CD8-positive, alpha-beta memory T cell (primary cell): ENCODE measurements at places on chromosomes 5 and 9. TPM values are rescaled to one million over a fixed set of nuclear protein-coding genes. Genes with fewer than 3 reads are reported as not detected.

The SLC36A2 gene
- not detected for polyA plus RNA-seq

GRCh38 chr9:79259858-79260257 lies 311.9 kb upstream of the TLE4 start:
- H3K27me3 ChIP-seq, result peaks cover 4% of the 10 kb centered on the region
- DNase-seq, result no peak
- no peak overlapping the region for H3K27ac ChIP-seq
- H3K4me3 ChIP-seq, result no peak overlapping the region
- no peaks in the 10 kb centered on the region for H3K36me3 ChIP-seq

DNA sequence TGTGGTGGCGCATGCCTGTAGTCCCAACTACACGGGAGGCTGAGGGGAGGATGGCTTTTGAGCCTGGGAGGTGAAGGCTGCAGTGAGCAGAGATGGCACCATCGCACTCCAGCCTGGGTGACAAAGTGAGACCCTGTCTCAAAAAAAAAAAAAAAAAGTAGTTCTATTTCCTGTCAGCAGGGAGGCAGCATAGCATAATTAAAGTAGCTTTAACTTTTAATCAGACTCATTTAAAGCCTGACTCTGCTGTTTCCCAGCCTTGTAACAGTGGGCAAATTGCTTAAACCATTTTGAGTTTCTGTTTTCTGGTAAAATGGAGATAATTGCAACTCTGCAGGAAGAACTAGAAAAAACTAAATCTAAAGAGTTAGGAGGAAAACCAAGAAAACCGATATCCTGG lies 31.2 kb downstream of the CNOT6 start:
- peaks cover 40% of the 10 kb centered on the region for H3K4me1 ChIP-seq
- no peaks in the 10 kb centered on the region for H3K27me3 ChIP-seq
- no peak overlapping the region for H3K27ac ChIP-seq

- H3K27ac ChIP-seq, result no peak overlapping the region
- no peak for DNase-seq
- no peak overlapping the region for H3K4me3 ChIP-seq
- no peaks in the 10 kb centered on the region for H3K36me3 ChIP-seq
Observed at GRCh38 chr5:124996764-124997077, 250.3 kb upstream of the ZNF608 start.

The SYK gene
- 0.56 TPM for polyA plus RNA-seq

- no peak overlapping the region for H3K4me3 ChIP-seq
- H3K4me1 ChIP-seq, result no peaks in the 10 kb centered on the region
- DNase-seq, result no peak
- H3K27me3 ChIP-seq, result no peaks in the 10 kb centered on the region
- H3K27ac ChIP-seq, result no peak overlapping the region
Observed at GRCh38 chr5:15993334-15993733, 186.3 kb downstream of the MARCHF11 start.

- H3K4me3 ChIP-seq, result no peak overlapping the region
- H3K27ac ChIP-seq, result no peak overlapping the region
- no peak for DNase-seq
- no peaks in the 10 kb centered on the region for H3K36me3 ChIP-seq
- H3K4me1 ChIP-seq, result no peaks in the 10 kb centered on the region
Observed at GRCh38 chr5:32551194-32551593, 34.2 kb upstream of the SUB1 start.

The CYLC2 gene
- polyA plus RNA-seq, result not detected

GRCh38 chr9:12766357-12766756 lies 8.5 kb upstream of the LURAP1L start:
- DNase-seq, result no peak
- H3K27ac ChIP-seq, result no peak overlapping the region
- no peak overlapping the region for H3K4me3 ChIP-seq
- H3K4me1 ChIP-seq, result no peaks in the 10 kb centered on the region
- H3K27me3 ChIP-seq, result no peaks in the 10 kb centered on the region
- H3K36me3 ChIP-seq, result no peaks in the 10 kb centered on the region

The C9 gene
- polyA plus RNA-seq, result not detected

The TICAM2 gene
- polyA plus RNA-seq, result 0.29 TPM

The DRD1 gene
- not detected for polyA plus RNA-seq

The ANKRD55 gene
- polyA plus RNA-seq, result not detected

- no peaks in the 10 kb centered on the region for H3K27me3 ChIP-seq
- H3K4me3 ChIP-seq, result no peak overlapping the region
- DNase-seq, result no peak
- H3K27ac ChIP-seq, result no peak overlapping the region
- H3K4me1 ChIP-seq, result no peaks in the 10 kb centered on the region
Observed at GRCh38 chr9:134002796-134003195, 10.7 kb upstream of the VAV2 start.

The SPATA31E1 gene
- polyA plus RNA-seq, result not detected

GRCh38 chr9:81596679-81597418 lies 92.5 kb downstream of the TLE1 start:
- no peaks in the 10 kb centered on the region for H3K4me1 ChIP-seq
- peak; percentile 2 for DNase-seq
- H3K36me3 ChIP-seq, result no peaks in the 10 kb centered on the region

GRCh38 chr9:93255494-93255867 lies 71.5 kb downstream of the WNK2 start:
- DNase-seq, result no peak
- H3K4me3 ChIP-seq, result no peak overlapping the region
- no peak overlapping the region for H3K27ac ChIP-seq
- H3K36me3 ChIP-seq, result no peaks in the 10 kb centered on the region

DNA sequence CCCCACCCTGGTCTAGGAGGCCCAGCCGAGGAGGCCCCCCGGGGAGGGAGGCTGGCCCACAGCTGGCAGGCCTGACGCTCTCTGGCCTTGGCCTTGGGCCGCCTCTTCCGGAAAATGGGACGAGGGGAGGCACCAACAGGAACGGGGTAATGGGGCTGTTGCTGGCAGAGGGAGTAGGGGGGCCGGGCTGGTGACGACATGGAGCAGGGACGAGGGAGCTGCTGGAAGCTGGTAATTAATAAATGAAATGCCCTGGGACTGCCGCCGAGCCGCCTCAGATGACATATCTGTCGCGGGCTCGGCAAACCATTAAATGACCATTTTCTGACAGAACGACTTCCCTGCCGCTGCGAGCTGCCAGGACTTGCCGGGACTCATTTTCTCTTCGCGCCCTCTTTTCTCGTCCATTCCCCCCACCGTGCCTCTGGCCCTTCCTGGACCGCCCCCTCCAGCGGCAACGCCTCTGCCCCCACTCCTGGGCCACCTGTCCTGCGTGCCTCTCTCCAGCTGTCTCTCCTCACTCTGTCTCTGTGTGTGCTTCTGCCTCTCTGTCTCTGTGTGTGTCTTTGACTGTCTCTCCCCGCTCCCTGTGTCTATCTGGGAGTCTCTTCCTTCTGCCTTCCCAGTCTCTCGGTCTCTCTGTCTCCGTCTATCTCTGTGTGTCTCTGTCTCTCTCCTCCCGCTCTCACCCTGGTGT lies 215.7 kb downstream of the PAX5 start:
- no peak for DNase-seq
- H3K27ac ChIP-seq, result no peak overlapping the region
- no peak overlapping the region for H3K4me3 ChIP-seq
- peaks cover 4% of the 10 kb centered on the region for H3K27me3 ChIP-seq
- no peaks in the 10 kb centered on the region for H3K4me1 ChIP-seq

GRCh38 chr9:81819155-81819554 lies 109.1 kb upstream of the SPATA31D4 start:
- no peaks in the 10 kb centered on the region for H3K36me3 ChIP-seq
- no peak overlapping the region for H3K4me3 ChIP-seq
- H3K27ac ChIP-seq, result no peak overlapping the region
- DNase-seq, result no peak

- H3K36me3 ChIP-seq, result no peaks in the 10 kb centered on the region
- H3K4me3 ChIP-seq, result no peak overlapping the region
- H3K4me1 ChIP-seq, result peaks cover 3% of the 10 kb centered on the region
- H3K27ac ChIP-seq, result no peak overlapping the region
- no peaks in the 10 kb centered on the region for H3K27me3 ChIP-seq
Observed at GRCh38 chr9:5799314-5799713, 33.6 kb downstream of the ERMP1 start.

The INSL6 gene
- polyA plus RNA-seq, result not detected

The S100Z gene
- not detected for polyA plus RNA-seq

The C5orf63 gene
- 5.2 TPM for polyA plus RNA-seq

DNA sequence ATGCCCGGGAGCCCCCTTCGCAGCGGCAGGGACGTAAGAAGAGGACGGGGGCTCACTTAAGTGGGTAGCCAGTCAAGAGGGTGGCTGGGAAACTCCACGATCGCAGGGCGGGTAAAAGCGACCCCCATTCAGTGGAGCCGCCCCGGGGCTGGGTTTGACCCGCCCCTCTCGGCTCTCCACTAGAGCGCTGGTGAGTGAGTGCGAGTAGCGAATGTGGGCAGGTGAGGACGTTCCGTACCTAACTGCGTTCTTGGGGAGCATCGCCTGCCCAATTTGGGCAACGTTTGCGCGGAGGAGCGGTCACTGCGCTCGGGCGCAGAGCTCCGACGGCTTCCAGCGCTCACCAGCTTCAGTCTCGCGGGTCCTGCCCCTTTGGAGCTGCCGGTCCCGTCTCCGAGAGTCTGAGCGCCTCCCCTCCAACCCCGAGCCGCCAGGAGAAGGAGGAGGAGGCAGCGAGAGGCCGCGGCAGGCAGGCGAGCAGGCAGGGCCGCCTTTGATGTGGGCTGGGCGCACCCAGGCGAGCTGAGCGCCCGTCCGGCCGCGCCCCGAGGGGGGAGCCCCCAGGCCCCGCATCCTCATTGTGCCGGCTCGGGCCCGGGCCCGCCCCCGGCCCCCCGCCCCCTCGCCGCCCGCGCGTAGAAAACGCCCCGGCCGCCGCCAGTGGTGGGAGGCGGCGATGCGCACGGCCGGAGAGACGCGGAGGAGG lies at the start of gene FGF18:
FGF18 (plus strand) TSS at position 666 of the 706 bp plus-strand sequence. CDS start 553 bp downstream, outside the sequence.
- H3K27ac ChIP-seq, result no peak within 1 kb of the TSS
- H3K4me1 ChIP-seq, result peaks cover 13% of the 10 kb centered on the region
- peaks cover 18% of the 10 kb centered on the region for H3K27me3 ChIP-seq
- H3K36me3 ChIP-seq, result no peaks in the 10 kb centered on the region
- H3K4me3 ChIP-seq, result peak within 1 kb of the TSS; percentile 60
- peak; percentile 37 for DNase-seq

GRCh38 chr5:170312666-170313065 lies 15.1 kb upstream of the LCP2 start:
- peak overlapping the region; percentile 9 for H3K4me3 ChIP-seq
- DNase-seq, result no peak
- no peaks in the 10 kb centered on the region for H3K27me3 ChIP-seq
- peaks cover 58% of the 10 kb centered on the region for H3K4me1 ChIP-seq
- H3K27ac ChIP-seq, result no peak overlapping the region

The RBM27 gene
- 5.1 TPM for polyA plus RNA-seq

DNA sequence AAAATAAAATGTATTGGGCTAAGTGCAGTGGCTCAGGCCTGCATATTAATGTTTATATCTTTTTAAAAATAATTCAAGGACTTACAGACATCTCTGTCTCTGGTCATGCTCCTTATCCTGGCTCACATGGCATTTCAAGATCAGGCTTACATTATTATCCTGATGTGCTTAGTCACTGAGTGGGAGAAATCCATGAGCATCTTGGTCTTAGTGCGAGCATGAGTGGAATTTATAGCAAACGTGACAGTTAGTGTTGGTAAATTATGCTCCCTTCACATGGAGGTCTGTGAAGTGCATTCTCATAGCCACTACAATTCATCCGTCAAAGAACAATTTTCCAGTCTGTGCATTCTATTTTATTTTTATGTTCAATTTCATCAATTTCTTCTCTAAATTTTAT lies 237.8 kb upstream of the EDIL3 start:
- no peaks in the 10 kb centered on the region for H3K4me1 ChIP-seq
- H3K27ac ChIP-seq, result no peak overlapping the region
- no peaks in the 10 kb centered on the region for H3K36me3 ChIP-seq
- H3K4me3 ChIP-seq, result no peak overlapping the region
- DNase-seq, result no peak

DNA sequence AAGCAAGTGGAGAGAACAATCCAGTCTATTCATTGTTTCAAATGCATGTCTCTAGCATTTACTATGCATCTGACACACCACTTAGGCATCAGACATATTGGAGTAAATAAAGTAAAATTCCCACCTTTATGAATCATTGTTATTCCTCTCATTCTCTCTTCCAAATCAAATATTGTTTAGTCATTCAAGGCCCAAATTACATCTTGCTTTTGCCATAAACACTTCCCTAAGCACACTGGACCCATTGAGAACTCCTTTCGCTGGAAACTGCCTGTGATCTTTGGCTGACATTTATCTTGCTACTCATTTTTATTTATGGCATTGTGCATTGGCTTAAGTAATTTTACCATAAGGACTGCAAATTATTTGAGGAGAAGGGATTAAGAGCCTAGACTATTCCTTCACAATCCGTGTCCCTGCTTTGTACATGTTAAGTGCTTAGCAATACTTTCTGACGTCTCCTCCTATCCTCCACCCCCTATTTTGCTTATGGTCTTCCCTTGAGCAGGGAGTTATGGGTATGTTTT lies 7.4 kb downstream of the C5orf46 start:
- no peaks in the 10 kb centered on the region for H3K4me1 ChIP-seq
- no peak for DNase-seq
- H3K36me3 ChIP-seq, result no peaks in the 10 kb centered on the region
- no peak overlapping the region for H3K27ac ChIP-seq

DNA sequence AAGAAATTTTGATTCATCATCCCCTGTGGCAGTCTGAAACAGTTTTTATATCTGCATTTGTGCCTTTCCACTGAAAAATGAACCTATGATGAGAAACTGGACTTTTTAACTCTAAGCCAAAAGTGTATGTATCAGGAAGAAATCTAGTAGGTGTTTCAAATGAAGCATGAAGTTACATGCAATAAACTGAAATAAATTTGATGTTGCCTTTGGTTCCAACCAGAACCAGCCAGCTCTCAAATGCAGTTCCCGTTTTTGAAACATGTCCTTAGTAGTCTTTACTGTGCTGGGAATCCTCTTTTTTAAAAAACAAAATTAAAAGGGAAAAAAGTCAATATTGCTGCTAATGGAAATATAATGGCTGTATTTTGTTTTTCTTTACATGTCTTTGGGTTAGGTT lies 43.9 kb downstream of the HACD4 start:
- H3K27ac ChIP-seq, result no peak overlapping the region
- no peaks in the 10 kb centered on the region for H3K27me3 ChIP-seq
- DNase-seq, result no peak
- no peak overlapping the region for H3K4me3 ChIP-seq
- H3K36me3 ChIP-seq, result peaks cover 4% of the 10 kb centered on the region
- no peaks in the 10 kb centered on the region for H3K4me1 ChIP-seq

DNA sequence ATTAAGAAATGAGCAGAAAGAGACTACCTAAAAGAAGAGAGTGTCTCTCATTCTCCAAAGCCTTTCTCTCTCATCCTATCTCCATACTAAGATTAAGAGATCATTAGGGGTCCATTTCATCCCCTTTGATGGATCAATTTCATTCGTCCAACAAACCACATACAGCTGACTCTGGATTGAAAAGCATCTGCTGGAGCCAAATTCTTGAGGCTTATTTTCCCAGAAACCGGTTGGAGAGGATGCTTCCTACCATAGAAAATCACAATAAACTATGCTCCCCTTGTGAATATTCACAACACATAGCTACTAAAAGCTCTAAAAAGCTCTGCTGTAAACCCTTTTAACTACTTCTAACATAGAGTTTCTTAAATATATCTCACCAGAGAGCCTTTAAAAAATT lies 755.0 kb upstream of the ZNF608 start:
- H3K36me3 ChIP-seq, result no peaks in the 10 kb centered on the region
- no peaks in the 10 kb centered on the region for H3K27me3 ChIP-seq
- no peak overlapping the region for H3K4me3 ChIP-seq
- DNase-seq, result no peak
- no peak overlapping the region for H3K27ac ChIP-seq
- H3K4me1 ChIP-seq, result no peaks in the 10 kb centered on the region
